RPMI7951 (cell line): ENCODE measurements at places on chromosomes 13 and 19. TPM values are rescaled to one million over a fixed set of nuclear protein-coding genes. Genes with fewer than 3 reads are reported as not detected.

Gene TMEM150B
- not detected in 2 replicates for total RNA-seq

Gene CTXN1
- total RNA-seq: 1.2 and 2.6 TPM in 2 replicates

- DNase-seq: no peak
Measured at GRCh38 chr13:29545988-29546387, 49.5 kb downstream of the SLC7A1 start.

DNA sequence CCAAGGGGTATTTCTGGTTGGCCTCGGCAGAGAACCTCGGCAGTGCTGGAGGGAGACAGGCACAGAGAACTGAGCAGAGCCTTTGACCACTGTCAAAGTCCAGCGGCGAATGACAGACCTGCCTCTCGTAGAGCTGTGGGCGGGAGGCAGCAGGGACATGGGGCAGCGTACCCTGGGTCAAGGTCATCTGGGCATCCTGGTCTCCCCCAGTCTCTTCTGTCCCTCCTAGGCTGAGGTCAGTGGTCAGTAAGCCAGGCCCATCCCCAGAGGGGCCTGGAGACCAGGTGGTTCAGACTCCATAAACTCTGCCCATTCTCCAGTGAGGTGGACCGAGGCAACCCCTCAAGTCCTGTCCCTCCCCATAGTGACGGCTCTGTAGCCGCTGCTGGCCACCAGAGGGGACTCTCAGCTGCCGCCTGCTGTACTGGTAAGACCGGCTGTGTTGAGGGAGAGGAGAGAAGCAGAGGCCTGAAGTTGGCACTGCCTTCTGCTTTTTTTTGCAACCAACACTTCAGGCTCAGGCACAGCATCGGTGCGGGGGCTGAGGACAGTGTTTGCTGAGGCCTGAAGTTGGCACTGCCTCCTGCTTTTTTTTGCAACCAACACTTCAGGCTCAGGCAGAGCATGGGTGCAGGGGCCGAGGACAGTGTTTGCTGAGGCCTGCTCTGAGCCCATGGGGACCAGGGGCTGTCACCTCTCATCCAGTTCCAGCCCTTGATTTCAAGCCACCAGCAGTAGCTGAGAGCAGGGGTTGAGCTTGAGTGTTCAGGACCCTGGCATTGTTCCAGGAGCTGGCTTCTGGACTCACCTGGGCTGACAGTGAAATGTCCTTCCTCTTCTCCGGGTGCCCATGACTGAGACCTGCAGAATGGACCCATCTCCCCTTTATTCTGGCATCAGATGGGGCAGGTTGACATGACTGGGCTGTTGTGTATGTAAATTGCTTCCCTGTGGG, at the start of gene PGLYRP2:
Gene PGLYRP2, minus strand, starts transcription at position 111 of the 955 bp plus-strand sequence. CDS start 130 bp downstream, outside the sequence.
- peak; percentile 19 for DNase-seq

- DNase-seq: peak; percentile 98
Measured at GRCh38 chr19:2540646-2541454, 64.9 kb downstream of the GADD45B start.

DNA sequence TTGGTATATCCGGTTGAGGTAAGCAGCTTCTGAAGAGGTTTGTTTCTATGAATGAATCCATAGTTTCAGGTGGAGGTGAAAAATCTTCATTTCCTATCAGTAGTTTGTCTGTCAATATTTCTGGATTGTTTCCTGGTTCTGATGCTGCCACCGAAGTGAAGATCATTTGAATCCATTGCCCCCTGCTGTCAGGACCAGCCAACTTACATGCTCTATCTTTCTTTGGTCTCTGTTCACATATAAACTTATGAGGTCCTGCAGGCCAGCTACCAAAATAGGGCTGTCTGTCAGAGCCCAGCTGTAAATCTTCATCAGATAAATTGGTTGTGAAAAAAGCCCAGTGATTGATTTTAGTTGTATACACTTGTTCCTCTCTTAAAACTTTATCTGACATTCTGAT, 15.2 kb upstream of the N4BP2L1 start:
- peak; percentile 16 for DNase-seq

GRCh38 chr13:24693862-24694471, 13.8 kb downstream of the ATP12A start:
- DNase-seq: peak; percentile 41

GRCh38 chr19:46373491-46374359, 26.8 kb downstream of the PPP5C start:
- peak; percentile 23 for DNase-seq

DNA sequence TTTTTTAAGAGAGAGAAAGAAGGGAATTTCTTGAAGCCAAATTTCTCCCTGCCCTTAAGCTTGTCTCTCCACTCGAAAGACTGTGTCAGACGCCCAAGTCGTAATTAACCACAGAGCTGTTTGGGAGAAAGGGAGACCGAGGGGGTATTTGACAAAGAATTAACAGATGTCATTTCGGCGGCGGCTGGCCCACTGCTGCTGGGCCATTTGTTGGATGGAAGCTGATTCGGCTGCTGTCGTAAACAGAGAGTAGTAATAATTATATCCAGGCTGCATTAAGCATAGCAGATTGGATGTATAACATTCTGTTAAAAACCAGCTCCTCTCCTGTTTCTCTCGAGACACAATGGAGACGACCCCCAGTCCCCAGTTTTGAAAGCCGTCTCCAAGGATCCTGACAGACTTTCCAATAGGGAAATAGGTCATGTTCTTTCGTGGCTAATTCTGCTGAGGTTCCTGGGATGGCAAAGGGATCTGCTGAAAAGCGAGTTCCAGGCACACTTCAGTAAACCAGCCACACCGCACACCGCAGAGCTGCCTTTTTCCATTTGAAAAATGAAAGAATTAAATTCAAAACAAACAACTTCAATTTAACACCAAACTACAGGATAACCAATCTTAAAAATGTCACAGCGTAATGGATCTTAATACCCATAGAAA, 71.5 kb downstream of the KCTD15 start:
- DNase-seq: peak; percentile 71

DNA sequence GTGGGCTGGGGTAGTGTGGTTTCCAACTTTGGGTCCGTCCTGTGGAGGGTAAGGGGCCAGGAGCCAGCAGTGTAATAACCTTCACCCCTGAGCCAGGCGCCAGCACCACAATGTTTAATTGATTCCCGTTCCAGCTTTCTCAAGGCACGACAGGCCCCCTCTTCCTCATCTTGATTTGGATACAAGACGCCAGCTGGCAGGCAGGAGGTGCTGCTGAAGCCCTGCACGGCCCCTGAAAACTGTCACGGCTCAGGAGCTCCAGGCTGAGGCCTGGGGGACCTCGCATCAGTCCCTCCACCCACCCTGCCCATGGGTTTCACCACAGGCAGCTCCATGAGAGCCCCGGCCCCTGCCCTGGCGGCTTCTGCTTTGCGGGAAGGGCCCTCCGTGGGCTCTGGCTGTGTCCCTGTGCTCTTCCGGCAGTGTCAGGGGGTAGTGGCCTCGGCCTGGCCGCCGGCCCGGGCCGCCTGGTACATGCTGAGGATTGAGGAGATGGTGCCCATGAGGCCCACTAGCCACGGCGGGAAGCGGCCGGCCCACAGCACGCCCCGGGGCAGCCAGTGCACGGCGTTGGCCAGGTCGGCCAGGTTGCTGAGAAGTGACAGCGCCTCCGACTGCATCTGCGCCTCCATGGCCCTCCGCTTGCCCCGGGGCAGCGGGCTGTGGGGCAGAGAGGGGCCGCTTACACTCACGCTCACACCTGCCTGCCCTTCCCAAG, 11.9 kb downstream of the PEX11G start:
- DNase-seq: no peak

Gene FAM216B
- total RNA-seq: not detected in 2 replicates

DNA sequence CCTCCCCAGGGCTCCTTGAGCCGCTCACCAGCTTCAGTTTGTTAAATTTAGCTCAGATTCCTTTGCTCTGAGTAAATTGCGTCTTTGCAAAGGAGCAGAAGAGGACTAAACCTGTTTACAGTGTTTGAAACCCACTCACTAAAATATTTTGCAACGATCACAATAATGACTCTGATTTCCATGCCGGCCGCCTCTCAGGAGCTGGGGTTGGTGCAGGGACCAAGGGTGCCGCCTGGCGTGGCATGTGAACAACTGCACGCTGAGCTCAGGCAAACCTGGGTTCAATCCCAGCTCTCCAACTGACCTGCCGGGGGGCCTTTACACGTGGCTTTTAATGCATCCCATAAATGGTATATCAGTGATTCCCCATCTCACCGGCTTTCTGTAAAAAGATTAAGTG, 68.7 kb upstream of the CACNA1A start:
- DNase-seq: peak; percentile 10

GRCh38 chr19:45186509-45187334, 8.1 kb downstream of the BLOC1S3 start:
- no peak for DNase-seq

Gene BEST2
- 0.10 TPM in 1 of 2 replicates, not detected in the other for total RNA-seq

Gene NLRP7
- total RNA-seq: not detected in 2 replicates

Gene ZNF536
- 0.12 TPM in 1 of 2 replicates, not detected in the other for total RNA-seq

DNA sequence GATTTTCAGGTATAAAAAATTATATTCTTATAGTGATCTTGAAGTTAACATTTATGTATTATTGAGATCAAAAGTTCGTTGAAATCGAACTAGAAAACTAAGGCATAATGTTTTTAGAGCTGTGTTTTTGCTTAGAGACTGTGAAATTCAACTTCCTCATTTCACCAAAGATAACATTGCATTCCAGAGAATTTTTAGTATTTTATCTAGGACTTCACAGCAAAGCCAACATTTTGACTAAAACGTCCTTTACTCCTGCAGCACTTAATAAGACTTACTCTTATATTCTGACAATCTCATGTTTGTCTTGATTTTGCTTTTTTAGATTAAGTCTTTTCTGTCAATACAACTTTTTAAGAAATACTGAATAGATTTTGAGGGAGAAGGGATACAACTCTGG, 4.7 kb downstream of the KCTD4 start:
- DNase-seq: no peak

Gene BRME1
- total RNA-seq: 1.6 and 2.1 TPM in 2 replicates

DNA sequence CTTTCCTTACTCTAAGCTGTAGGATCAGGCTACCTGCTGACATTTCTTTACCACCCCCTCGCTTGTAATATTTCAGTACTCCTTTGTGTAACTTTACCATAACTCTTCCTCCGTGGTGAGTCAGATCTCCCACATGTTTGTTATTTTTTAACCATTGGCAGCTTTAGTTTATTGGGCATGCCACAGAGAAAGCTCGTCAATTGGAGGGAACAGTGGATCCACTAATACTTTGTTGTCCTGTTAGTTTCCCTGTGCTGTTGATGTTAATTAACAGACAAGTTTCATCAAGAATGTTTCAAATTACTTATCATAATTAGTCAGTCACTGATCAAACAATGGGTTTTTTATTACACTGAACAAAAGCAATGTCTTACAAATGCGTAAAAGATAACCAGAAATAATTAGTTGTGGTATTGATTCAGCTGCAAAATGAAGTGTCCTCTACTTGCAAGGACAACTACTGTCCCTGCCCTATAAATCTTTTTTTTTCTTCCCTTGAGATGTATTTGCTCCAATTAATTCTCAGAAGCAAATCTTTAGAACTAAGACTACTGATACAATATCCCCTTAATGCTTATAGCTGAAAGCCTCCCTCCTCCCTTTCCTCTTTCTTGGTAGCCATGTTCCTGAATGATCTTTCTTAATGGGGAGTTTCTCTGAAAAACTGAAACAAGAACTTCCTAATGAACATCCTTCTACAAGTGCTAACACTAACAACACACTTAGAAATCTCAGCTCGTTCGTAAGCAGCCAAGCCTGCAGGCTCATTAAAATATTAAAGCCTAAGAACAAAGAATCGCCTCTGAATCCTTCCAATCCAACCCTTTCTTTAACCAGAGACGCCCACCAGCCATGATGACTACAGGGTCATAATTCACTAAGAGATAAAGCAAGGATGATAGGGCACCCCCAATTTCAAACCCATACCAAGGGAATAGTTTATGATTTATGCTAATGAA, 22.2 kb downstream of the EFNB2 start:
- DNase-seq: peak; percentile 59

Gene NEK5
- not detected in 2 replicates for total RNA-seq

DNA sequence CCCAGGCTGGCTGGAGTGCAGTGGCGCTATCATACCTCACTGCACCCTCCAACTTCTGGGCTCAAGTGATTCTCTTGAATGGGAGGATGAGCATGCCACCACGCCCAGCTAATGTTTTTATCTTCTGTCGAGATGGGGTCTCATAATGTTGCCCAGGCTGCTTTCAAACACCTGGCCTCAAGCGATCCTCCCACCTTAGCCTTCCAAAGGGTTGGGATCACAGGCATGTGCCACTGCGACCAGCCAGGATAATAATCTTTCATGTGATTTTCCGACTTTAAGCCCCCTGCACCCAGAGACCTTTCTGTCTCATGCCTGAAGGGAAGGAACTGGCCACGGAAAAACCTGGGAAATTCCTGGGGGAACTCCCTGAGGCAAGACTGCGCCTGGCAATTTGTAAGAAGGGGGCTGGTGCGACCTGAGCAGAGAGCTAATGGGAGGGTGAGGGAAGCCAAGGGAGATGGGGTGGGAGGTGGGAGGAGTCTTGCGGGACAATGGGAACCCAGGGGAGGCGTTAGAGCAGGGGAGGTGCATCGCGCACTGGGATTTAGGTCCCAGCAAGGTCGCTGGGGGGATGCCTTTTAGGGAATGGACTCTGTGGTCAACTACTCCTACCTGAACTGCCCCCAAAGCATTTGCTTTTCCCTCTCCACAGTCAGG, 1.2 kb upstream of the CCDC124 start:
- peak; percentile 31 for DNase-seq

DNA sequence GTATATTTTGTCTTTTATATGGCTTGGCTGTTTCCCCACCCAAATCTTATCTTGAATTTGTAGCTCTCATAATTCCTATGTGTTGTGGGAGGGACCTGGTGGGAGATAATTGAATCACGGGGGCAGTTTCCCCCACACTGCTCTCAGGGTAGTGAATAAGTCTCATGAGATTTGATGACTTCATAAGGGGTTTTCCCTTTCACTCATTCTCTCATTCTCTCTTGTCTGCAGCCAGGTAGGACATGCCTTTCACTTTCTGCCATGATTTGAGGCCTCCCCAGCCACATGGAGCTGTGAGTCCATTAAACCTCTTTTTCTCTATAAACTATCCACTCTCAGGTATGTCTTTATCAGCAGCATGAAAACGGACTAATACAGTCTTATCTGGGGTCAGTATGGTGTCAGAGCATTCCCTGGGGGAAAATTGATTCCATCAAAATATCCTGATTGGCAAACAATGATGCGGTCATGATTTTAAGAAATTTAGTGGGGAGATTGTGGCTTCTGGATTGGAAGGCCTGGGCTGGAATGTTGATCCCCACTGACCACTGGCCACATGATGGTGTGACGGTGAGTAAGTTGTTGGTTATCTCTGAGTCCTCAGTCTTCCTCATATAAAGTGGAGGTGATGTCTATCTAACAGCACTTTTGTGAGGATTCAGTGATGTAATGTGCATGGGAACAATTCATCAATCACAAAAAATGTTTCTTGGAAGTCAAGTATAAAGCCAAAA, 27.5 kb upstream of the ANKRD10 start:
- DNase-seq: peak; percentile 54

DNA sequence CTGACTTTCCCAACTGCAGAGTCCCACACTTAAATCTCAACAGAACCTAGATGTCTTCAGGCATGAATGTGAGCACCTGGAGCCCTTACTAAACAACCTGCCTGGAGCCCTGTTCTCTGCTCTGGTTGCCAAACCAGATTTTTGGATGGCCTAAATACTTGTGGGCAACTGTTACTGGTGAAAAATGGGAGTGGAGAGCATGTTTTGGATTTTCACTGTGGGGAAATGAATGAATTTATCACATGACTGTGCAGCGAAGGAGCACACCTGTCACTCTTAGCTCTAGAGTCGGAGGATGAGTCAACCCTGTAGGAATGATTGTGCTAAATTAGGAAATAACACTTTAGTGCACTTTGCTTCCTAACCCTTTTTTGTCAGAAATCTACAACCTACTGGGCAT, 30.3 kb downstream of the SHISA2 start:
- no peak for DNase-seq

- DNase-seq: no peak
Measured at GRCh38 chr13:77516342-77516789, 19.1 kb upstream of the SCEL start.

Gene ZNF600
- 8.2 and 8.3 TPM in 2 replicates for total RNA-seq
